ENCODE measurements at places on chromosomes 2 and 18.

GRCh38 chr18:26327062-26327461 lies 100.8 kb downstream of the TAF4B start:
- DNase-seq, result no peak

- no peak for DNase-seq
Measured at GRCh38 chr2:160891353-160891740, 268.9 kb upstream of the TANK start.

DNA sequence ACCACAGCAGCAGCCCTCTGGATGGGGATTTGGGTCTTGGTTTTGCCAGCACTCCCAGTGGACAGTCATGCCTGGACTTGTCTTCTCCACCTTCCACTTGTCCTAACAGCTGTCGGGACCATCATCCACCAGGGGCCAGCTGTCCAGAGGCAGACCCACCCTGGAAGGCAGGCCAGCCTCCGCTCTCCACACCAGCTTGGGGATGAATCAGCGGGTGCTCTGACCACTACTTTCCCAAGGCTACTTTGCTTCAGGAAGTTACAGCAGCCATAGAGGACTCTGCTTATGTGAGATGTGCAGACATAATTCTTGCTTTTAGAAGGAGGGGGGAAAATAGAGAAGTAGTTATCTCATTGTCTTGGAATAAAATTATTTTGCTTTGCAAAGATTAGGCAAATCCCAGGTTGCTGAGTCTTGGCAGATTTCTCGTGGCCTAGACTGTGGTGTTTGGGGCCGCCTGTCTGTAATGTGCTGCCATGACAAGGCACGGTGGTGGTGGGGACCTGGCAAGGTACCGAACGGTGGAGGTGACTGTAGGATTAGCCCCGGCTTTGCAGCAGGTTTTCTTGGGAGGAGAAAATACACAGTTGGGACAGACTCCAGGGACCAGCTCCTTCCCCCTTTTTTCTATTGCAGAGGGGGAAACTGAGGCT lies 148.7 kb downstream of the AGAP1 start:
- no peak for DNase-seq

- no peak for DNase-seq
Measured at GRCh38 chr18:63553081-63553480, 10.9 kb downstream of the SERPINB12 start.

DNA sequence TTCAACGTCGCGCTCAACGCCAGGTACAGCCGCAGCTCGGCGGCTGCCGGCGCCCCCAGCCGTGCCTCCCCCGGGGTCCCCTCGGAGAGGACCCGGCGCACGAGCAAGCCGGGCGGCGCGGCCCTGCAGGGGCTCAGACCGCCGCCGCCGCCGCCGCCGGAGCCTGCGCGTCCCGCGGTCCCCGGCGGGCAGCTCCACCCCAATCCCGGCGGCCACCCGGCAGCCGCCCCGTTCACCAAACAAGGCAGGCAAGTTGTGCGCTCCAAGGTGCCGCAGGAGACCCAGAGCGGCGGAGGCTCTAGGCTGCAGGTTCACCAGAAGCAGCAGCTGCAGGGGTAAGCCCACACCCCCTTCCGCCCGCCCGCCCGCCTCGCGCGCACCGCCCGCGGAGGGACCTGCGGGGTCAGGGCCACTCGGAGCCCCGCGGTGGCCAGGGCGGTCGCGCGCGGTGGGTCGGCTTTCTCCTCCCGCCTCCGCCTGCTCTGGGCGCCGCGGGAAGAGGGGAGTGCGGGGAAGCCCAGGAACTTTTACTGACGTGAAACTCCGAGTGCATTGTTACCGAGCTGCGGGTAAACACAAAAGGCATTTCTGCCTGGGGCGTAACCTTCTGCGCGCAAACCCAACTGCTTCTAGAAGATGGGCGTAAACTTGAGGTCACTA lies 861 bp downstream of the LTBP1 start:
- no peak for DNase-seq

- no peak for DNase-seq
Measured at GRCh38 chr2:221166292-221166691, 405.8 kb downstream of the EPHA4 start.

DNA sequence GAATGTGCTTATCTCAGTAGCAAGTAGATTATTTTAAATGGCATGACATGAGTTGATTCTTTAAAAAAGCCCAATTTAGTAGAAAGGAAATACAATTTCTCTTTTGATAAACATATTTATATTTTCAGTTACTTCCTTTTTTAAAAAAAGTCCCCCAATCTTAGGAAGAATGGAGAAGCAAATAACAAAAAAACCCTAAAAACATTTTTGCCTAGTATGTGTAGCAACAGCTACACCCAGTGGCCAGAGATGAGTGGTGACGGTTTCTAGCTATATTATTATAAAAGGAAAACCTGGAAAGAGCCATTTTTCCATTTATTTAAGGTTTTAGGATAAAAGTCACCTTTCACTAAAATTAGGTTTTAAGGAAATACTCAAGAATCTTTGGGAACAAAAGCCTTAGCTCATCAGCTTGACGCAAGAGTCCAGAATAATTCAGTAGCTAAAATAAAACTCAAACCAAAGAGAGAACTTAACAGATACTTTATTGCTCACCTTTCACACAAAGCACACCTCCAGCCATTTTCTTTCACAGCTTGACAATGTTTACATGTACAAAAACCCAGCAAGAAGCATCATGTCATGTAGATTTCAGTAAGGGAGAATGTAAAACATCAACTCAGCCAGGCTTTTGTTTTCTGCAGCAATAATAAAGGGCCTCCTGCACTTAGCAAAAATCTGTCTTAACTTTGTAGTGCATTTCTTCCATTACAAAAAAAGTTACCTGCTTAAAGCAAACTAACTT lies 15.7 kb downstream of the FAM98A start:
- DNase-seq, result no peak

DNA sequence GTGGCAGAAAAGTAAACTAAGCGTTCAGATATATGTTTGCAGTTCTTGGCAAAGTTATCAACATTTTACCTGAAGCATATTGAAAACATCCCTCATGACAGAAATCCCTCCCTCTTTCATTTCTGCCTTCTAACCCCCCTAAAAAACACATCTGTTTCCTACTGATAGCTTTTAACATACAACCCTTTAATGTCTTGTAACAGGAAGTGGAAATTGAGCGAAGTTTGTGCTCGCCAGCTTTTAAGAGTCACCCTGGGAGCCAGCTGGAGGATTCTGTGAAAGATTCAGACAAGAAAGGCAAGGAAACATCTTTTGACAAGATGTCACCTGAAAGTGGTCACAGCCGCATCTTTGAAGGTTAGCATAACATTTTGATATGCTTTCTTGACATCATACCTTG lies 247.4 kb downstream of the XIRP2 start:
- DNase-seq, result no peak

GRCh38 chr2:69604026-69604678 lies 39.4 kb downstream of the AAK1 start:
- no peak for DNase-seq

DNA sequence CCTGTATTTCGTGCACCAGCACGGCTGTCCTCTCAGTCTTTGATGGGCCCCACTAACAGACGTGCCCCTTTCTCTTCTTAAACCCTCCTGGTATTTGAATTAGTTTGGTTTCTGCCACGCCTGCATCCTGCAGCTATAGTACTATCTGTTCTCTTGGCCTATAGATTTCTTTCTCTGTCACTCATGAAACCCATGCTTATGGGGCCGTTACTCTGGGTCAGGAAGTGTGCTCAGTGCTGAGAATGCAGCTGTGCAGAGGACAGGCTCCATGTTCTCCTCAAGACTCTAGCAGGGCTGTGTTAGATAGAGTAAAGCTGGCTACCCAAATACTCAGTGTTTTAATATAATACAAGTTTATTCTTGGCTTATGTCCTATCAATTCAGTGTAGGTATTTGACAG lies 180.0 kb downstream of the INSIG2 start:
- no peak for DNase-seq

GRCh38 chr18:52715991-52716390 lies 376.0 kb downstream of the DCC start:
- no peak for DNase-seq

- DNase-seq, result no peak
Measured at GRCh38 chr18:49499046-49499637, 12.1 kb upstream of the C18orf32 start.

DNA sequence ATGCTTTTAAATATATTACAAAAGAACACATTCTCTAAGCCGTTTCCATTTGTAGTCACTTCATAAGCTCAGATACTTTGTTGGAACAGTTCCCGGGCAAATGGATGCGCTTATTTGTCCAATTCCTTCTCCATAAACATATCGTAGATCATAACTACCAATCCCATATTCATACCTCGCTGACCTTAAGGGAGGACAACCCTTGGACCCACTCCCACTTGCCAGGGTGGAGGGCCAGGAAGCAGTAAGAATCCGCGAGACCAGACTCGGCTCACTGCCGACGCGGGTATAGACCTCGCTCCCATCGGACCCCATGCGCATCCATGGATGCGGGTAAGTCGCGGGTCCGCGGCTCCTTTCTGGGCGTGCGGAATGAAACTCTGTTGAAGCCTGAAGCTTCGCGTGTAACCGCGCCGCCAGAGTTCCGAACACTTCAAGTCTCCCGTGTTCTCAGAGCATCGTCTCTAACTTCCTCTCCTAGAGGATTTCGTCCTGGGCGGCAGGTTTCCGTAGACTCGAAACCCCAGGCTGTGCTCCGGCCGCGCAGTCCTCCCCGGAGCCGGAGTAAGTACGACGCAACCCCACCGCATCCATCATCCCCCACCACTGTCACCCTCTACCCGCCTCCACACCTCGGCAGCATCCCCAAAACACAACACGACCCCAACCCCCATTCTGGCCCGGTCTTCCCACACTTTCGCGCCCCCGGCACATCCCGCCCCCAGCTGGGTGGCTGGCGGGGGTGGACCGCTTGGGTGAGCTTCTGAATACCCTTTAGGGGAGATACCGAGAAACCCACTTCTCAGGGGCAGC lies 1.1 kb downstream of the DSC3 start:
- no peak for DNase-seq

- DNase-seq, result no peak
Measured at GRCh38 chr18:10044054-10044453, 130.2 kb downstream of the VAPA start.

DNA sequence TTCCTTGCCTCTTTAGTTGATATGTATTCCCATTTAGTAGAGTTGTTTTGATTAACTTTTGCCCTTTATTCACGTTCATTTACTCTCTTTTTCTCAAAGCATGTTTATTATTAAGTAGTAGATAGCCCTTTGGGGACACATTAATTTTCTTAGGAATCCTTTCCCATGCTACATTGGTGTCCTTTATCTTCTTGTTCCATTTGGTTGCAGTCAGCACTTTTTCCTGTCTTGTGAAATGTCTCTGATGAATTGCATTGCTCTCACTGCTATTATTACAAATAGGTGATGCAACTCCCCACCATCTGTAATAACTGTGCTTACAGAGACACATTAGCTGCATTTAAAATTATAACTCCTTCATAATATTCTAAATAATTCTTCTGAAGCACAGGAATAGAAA lies 428.5 kb upstream of the CNTNAP5 start:
- no peak for DNase-seq

- DNase-seq, result no peak
Measured at GRCh38 chr18:32157580-32157979, 32.3 kb upstream of the MEP1B start.

DNA sequence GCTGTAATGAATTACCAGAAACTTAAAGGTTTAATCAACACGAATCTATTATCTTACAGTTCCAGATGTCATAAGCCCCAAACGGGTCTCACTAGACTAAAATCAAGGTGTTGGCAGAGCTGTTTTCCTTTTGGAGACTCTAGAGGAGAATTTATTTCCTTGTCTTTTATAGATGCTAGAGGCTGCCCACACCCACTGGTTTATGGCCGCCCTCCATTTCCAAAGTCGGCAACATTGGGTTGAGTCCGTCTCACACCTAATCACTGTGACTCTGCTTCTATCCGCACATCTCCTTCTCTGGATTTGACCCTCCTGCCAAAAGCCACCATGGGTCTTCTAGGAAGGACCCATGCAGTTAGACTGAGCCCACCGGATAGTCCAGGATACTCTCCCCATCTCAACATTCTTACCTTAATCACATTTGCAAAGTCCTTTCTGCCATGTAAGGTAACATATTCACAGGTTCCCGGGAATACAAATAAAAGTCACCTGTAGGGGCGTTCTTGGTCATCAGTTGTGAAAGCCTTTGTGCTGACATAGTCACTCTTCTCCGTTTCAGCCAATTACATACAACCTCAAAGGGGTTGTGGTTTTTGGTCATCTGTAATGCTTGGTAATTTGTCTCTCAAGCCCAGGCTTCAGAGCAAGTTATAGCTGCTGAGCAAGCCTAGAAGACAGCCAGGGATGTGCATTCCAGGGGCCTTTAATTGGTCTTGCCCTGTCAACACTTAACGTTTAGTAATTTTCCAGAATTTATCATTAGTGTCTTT lies 179.4 kb downstream of the ANTXR1 start:
- DNase-seq, result no peak

GRCh38 chr2:240626531-240627300 lies 1.4 kb downstream of the GPR35 start:
- DNase-seq, result no peak

DNA sequence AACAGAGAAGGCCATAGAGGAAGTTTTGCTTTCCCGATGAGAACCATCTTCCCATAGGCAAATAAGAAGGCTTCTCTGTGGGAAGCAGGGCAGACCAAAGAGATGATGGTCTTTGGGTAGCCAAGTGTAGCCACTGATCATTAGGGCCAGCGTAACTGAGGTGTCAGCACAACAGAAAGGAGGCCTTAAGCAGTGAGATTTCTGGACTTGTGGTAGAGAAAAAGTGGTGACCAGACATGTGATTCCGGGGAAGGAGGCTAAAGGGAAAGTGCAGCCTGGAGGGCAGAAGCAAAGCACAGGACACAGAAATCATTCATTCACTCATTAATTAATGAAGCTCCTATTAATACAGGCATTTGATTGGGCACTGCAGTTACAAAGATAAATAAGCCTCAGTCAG lies 15.4 kb downstream of the EVA1A start:
- DNase-seq, result no peak

- DNase-seq, result no peak
Measured at GRCh38 chr2:229340086-229340760, 69.1 kb upstream of the PID1 start.

GRCh38 chr2:181239201-181239799 lies 217.9 kb upstream of the ITGA4 start:
- no peak for DNase-seq

DNA sequence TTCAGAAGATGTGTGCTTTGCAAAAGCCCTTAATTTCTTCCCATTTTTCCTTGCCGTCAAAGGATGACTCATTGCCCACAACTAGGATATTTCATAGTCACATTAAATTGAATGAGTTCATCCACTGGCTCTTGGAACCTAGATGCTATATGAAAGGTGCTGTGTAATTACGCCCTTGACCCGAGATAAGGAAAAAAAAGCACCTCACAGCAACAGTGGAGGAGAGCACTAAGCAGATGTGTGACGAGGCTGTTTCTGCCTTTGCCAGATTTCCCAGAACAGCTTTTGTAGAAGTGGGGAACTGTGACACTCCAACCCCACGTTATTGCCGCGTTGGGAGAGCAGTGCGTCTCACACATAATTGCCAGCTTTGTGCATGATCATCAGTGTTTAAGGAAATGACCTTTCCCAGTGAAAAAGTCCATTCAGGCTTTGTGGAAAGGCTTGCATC lies 33.3 kb upstream of the TMEM87B start:
- DNase-seq, result no peak

- DNase-seq, result no peak
Measured at GRCh38 chr2:155310589-155310988, 612.1 kb downstream of the KCNJ3 start.

- DNase-seq, result no peak
Measured at GRCh38 chr2:64471600-64471999, 17.6 kb downstream of the LGALSL start.

- no peak for DNase-seq
Measured at GRCh38 chr2:169709981-169710380, 15.7 kb downstream of the PHOSPHO2 start.

GRCh38 chr2:215961981-215962380 lies 51.4 kb downstream of the MREG start:
- DNase-seq, result no peak

GRCh38 chr2:222900354-222900753 lies 39.5 kb downstream of the ACSL3 start:
- no peak for DNase-seq
